HTR-8/SVneo (cell line): ENCODE measurements at places on chromosomes 1 and 21.
A peak's percentile ranks its signal among the peaks of the same experiment; 100 is the strongest.

- DNase-seq: no peak
These were observed 5.6 kb upstream of the SLC5A9 start for GRCh38 chr1:48216941-48217340.

DNA sequence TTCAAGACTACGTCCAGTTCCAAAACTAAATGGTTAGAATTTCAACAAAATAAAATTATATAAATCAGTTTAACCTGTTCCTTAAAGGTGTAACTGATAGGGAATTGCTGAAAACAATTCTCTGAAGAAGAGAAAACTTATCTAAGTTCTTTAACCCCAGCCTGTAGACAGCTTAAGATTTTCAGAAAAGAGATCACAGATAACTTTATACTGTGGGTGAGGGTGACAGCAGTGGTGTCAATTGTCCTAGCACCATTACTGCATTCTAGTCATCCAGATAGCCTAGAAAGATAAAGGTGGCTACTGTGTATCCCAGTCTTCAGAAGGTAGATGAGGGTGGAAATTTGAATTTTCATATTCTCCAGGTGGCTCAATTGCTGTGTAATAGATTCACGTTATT, 19.7 kb upstream of the DEGS1 start:
- DNase-seq: no peak

- DNase-seq: no peak
These were observed 26.7 kb downstream of the NDC1 start for GRCh38 chr1:53811414-53811851.

DNA sequence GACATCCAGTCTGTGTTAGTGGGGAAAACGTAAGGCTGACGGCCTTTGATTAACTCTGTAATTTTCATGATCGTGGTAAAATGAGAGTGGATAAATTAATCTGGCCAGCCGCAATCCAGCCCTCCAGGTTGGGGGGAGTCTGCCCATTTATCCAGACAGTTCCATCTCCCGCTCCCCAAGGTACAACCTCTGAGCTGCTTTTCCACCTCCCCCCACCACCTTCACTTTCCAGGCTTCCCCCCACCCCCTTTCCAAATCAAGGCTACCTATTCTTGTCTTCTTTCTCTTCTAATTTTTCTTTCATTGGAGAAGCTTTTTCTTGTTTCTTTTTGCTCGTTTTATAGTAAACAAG, 6.0 kb downstream of the MIER1 start:
- DNase-seq: no peak

- no peak for DNase-seq
These were observed 22.8 kb upstream of the C2CD2 start for GRCh38 chr21:41976611-41977010.

DNA sequence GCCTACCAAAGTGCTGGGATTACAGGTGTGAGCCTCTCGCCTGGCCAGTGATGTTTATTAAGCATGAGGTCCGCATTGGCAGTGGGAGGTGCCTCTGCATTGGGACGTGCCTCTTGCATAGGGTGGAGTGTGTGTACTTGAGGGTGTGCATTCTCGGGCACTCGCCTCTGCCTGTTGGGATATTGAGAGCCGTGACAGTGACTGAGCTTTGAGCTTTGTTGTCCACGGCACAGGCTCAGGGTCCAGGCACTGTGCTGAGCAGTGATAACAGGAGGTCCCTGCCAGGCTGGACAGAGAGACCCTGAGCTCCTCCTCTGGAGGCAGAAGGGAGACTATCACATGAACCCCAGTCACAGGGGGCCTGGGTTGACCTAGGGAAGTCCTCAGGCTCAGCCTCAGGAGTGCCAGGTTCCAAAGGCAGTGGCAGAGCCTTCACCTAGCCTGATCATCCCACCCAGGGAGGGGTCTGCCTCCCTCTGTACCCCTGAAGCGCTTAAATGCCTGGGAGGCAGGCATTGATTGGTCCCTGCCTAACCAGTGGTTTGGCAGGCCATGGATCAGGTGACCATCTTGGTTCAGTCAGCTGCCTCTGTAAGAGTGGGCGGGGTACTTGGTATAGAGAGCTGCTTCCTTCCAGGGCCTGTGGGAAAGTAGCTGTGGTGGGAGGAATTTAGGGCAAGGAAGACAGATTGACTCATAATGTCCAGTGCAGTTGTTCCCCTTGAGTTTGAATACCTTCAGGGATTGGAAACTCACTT, 213.8 kb upstream of the TMEM51 start:
- DNase-seq: peak; percentile 58

- no peak for DNase-seq
These were observed 26.8 kb upstream of the MAP1LC3C start for GRCh38 chr1:242025681-242026080.

GRCh38 chr1:63316598-63316983, 5.8 kb upstream of the FOXD3 start:
- DNase-seq: no peak

DNA sequence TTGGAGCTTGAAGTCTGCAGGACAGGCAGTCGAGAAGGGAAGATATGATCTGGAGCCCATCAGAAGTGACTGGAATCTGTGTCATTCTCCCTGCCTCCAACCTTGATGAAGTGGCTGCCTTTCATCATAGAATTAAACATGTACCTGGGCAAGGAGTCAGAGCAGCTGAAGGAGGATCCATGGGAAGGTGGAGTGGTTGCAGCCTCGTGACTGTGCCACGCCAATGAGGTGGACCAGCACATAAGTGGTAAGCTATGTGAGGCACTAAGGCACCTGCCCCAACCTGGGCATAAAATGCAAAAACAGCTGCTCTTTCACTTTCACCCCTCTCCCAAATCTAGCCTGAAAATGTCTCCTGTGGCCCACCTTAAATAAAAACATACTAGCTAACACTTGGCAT, 7.3 kb downstream of the SLC22A15 start:
- DNase-seq: no peak

DNA sequence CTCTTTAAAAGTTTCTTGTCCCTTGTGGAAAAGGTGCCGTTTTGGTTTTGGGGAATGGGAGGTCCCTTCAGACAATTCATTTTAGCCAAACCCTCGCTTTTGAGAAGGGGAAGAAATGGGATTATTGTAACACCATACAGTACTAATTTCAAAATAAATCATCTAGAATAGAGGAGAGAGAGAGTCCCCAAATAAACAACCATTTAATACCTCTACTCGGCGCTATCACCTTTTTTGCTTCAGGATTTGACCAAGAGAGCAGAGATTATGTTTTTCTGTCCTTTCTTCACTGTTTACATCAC, 770 bp upstream of the RC3H1 start:
- DNase-seq: no peak

- no peak for DNase-seq
These were observed 37.3 kb upstream of the MORC3 start for GRCh38 chr21:36282568-36283230.

DNA sequence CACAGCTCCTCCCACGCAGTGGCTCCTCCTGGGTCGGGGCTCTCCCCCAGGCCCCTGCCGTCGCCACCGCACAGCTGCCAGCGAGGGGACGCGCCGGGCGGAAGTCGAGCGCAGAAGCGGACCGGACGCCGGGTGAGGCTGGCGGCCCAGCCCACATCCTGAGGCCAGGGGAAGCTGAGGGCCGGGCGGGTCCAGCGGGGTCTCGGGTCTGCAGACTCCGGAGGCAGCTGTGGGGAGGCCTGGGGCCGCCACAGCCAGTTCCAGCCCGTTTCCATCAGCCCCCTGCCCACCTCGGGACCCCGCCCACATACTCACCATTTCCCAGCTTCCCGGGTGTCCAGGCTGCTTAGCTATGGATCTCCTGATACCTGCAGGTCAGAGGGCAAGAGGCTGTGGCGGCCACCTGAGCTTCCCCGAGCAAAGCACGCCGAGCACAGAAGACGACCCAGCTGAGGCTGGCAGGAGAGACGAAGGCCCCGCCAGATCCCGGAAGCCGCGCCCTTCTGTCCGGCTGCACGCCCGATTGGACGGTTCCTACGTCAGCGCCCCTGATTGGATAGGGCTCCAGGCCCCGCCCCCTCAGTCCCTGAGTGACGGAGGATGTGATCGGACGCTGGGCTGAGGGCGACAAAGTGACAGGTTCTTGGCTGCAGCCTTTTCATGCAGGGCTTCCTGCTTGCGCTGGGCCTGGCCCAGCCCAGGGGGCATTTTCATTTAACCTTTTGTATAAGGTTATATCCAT, 38.7 kb upstream of the ZNF124 start:
- DNase-seq: peak; percentile 97

DNA sequence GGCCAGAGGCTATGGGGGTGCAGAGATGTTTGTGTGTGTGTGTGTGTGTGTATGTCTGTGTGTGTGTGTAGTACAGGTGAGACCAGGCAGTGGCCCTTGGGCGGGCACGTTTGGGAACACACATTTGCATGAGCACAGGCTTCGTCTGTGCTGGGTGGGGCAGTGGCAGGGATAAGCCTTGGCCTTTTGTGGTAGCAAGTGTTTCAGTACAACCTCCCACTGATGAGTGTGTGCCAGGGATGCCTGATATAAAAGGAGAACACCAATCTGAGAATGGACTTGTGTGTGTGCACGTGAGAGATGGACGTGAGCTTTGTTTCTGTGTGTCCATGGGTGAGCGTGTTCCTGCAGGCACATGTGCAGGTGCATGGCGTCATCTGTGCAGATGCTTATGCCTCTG, 3.0 kb downstream of the NTRK1 start:
- DNase-seq: no peak

DNA sequence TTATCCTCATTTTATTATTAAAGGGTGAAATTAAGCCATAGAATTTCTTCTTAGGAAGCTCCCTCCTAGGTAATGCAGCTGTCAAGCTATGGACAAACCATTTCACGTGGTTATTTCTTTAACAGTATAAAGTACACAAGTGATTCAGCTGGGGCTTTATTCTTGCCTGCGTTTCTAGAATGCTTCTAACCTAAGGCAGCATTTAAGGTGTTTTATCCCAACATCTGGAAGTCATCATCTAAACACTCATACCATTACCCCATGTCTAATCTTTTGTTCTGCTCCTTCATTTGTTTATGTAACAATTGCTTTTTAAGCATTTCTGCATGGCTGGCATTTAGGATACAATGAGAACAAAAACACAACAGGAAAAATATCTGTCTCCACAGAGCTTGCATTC, 829.2 kb upstream of the ADAMTS5 start:
- no peak for DNase-seq

- DNase-seq: no peak
These were observed 17.1 kb upstream of the EPHA2 start for GRCh38 chr1:16172964-16173446.
